Brain microvascular endothelial cell (primary cell): ENCODE measurements at places on chromosomes 6 and 20.

GRCh38 chr6:134352786-134353480 lies 35.0 kb upstream of the SGK1 start:
- peak; percentile 86 for DNase-seq

- no peak for DNase-seq
These were observed 9.9 kb downstream of the PSMA7 start for GRCh38 chr20:62133051-62133845.

GRCh38 chr20:51350941-51351631 lies 191.4 kb downstream of the NFATC2 start:
- peak; percentile 98 for DNase-seq

- DNase-seq = no peak
These were observed 220.7 kb downstream of the UST start for GRCh38 chr6:148967541-148967956.
